ENCODE measurements at places on chromosomes 1 and 21.

DNA sequence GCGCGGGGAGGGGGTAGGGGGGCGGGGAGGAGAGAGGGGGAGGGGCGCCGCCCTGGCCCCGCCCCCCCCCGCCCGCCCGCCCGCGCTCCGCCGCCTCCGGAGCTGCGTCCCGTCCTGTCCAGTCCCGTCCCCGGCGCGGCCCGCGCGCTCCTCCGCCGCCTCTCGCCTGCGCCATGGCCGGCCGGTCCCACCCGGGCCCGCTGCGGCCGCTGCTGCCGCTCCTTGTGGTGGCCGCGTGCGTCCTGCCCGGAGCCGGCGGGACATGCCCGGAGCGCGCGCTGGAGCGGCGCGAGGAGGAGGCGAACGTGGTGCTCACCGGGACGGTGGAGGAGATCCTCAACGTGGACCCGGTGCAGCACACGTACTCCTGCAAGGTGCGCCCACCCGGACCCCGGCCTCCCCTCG is at the start of gene AGRN:
TSS of gene AGRN (plus strand) at position 121 of the 405 bp plus-strand sequence. CDS start at position 174, 53 bp downstream.
- DNase-seq: no peak

DNA sequence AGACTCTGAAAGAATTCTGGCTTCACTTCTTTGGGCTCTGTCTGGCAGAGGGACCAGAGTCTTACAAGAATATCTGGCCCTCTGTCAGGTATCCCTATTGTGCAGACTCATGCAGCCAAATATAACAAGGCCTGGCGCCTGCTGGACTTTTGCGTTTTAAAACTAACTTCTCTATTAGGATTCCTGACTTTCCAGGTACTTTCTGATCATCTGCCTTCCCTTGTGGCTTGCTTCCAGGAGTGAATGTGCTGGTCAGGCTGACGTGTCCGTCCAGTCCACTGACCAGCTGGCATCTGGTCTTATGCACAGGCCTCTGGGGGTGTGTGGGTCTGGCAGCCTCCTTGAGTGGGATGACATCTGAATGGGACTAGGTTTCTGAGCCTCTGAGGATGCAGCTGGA is 8.6 kb upstream of the RAB29 start:
- DNase-seq: no peak

- no peak for DNase-seq
These were observed 2.1 kb upstream of the LCE2B start for GRCh38 chr1:152683846-152684245.

- no peak for DNase-seq
These were observed 250.0 kb downstream of the GRIK3 start for GRCh38 chr1:36784147-36784859.

DNA sequence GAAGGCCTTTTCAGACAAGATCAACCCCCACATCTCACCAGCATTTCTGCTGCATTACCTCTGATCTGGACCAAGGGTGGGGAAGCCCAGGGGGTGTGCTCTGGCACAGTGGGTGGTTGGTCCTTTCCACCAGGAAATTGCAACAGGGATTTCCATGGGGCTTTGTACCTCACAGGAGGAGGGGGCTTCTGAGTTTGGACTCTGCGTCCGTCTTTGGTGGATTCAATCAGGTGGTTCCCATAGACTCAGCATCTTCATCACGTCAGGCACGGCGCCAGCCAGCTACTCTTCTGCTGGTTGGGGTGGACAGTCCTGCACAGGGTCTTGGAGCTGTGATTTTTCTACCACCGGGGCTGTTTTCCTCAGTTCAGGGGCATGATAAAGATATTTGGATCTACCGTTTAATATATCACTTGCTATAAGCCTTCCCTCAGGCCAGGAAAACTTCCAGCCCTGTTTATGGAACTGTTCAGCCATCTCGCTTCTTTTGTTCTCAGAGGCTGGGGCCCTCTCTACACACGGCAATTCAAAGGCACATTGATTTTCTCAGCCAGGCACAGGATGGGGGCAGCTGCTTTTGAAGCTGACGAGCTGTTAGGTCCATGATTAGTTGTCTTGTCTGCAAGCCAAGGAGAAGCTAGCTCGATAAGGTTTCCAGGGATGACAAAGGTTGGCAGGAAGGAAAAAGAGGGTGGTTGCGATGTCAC is 467.3 kb downstream of the CAMTA1 start:
- no peak for DNase-seq

- no peak for DNase-seq
These were observed 27.9 kb downstream of the C1orf115 start for GRCh38 chr1:220717800-220718640.

DNA sequence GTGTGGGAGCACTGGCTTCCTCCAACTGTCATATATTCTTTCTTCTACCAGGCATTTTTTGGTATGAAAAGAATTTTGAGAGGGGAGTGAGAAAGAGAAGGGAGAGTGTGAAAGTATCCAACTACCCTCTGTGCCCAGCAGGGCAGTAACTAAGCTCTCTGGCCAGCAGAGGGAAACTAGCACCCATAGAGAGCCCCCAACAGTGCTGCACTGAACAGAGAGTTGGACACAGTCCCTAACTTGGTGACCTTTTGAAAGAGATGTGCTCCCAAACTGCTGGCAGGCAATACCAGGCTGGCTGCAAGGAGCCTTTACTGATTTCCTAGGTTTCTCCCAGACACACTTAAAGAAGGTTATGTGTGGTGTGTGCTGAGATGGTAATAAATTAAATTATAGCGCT is 118.8 kb upstream of the PBX1 start:
- no peak for DNase-seq

DNA sequence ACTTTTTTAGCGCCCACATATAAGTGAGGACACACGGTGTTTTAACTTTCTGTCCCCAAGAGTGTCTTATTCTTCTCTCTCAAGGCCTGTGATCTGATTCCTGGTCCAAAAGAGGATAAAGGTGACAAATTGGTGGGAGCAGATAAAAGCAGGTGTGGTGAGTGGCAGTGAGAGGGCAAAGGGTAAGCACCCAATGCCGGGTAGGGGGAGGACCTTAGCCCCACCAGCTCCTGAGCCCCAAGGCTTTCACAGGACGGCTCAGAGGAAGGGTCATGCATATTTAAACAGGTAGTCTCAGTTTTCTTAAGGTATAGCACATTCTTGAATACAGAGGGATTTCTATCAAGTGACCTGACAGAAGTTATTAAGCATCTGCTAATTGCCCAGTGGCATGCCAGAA is 19.6 kb downstream of the LBR start:
- no peak for DNase-seq

DNA sequence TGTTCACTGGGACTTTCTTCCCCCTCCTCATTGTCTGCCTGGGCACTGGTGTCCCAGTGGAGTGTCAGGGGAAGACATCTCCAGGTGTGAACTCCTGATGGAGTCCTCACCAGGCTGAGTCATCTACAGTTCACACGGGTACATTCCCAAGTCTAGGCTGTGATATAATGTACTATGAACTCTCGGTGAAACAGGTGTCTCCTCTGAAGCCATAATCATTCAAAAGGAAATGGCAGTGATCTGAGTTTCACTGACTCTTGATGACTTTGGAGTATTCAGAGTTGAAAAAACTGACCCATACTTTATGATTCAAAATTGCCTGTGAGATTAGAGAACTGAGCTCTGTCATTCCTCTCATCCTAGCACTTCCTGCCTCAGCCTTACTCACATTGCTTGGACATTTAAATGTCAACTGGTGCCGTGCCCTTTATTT is 9.1 kb downstream of the LAMC2 start:
- no peak for DNase-seq

- DNase-seq: no peak
These were observed 80.7 kb downstream of the DNTTIP2 start for GRCh38 chr1:93798291-93798690.

- DNase-seq: no peak
These were observed at the start of gene SPRR2A for GRCh38 chr1:153057375-153057774. Gene SPRR2A (minus strand): TSS chr1:153057512. CDS start chr1:153056735, 777 bp downstream.

DNA sequence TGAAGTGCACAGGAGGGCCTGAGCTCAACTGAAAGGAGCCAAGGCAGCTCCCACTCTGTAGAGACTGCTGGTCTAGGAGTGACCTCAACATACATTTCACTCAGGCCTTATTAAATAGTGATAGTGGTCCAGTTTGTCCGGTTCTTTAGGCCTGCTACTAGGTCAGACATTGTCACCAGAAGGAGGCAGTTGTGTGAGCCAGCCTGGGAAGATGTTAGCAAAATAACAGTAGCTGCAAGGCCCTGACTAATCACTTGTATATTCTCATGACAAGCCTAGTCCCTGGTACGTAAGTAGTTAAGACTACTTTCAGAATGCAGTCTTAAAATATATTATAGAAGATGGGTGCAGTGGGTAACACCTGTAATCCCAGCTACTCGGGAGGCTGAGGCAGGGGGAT is 264.0 kb upstream of the CAMK1G start:
- DNase-seq: no peak

GRCh38 chr1:118479351-118479750 is 294.3 kb upstream of the SPAG17 start:
- no peak for DNase-seq

Data from stimulated activated CD8-positive, alpha-beta memory T cell treated with anti-CD3 and anti-CD28 coated beads, Interleukin-4, amount 100 ng/mL, for 4 hours (primary cell).